ENCODE measurements at places on chromosomes 12 and 14.

DNA sequence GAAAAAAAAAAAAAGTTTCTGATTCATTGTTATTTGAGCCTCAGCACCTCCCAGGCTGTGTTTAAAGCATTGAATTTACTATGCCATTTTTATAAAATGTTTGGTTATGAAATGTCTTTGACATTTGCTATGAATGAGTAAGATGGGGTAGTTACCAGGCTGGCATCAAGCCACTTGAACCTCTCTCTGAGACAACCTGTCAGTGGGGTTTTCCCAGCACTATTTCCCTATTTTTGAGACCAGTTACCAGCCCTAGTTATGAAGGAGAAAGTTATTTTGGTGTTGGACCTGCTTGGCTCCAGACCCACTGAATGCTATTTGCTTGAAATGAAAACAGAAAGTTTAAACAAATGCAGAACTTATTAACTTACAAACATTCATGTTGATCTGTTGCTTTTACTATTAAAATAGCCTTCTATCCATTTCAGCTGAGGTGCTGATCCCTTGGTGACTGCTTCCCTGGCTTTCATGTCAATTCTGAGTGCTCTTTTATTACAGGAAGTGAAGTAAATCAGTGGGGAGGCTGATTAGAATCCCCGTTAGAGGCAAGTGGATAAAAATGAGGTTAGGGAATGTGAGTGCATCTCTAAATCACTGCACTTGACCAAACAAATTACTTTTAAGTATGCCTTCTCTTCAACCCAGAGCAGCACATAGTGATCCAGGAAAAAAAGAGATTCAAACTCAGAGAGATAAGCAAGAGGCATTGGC is 37.8 kb downstream of the LLPH start:
- DNase-seq: no peak

GRCh38 chr14:61524936-61525292 is 170.4 kb upstream of the HIF1A start:
- DNase-seq: no peak

DNA sequence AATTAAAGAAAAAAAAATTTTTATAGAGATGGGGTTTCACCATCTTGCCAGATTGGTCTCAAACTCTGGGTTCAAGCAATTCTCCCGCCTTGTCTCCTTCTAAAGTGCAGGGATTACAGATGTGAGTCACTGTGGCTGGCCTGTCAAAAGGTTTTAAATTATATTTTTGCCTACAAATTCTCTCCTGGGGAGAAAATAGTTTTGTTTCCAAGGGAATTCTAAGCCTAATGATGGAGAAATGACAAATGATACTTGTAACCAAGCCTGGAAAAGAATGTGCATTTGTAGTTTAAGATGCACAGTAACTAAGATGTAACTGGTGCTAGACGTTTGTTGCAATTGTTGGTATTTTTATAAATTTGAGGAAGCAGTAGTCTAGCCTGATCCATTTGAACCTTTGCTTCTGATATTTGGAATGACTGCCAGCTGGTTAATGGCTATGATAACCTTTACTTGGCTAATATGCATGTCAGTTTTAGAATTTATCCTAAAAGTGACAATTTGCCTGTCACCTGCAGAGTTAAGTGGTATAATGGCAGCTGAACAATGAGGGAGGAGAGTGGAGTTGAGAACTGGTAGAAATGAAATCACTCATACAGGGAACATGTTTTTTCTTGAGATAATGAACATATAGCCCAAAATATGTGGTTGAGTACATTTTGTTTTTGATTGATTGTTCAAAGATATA is 148.0 kb downstream of the FUT8 start:
- no peak for DNase-seq

DNA sequence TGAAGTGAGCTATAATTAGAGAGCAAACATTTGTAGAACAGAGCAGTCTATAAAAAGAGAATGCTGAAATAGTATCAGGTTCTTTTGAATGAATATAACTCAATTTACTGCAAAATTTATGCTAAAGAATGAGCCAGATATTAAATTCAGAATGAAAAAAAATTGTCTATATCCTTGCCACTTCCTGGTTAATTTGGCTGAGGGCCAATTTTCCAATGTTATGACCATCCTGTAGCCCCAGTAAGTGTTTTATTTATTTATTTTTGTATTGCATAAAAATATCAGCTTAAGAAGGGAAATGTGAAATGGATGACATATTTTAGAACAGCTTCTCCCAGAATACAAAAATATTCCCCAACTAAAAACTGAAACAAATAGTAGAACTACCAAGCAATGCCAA is 263.4 kb downstream of the SOX5 start:
- no peak for DNase-seq

- DNase-seq: no peak
These were observed 11.3 kb downstream of the SOCS2 start for GRCh38 chr12:93583627-93584392.

- DNase-seq: no peak
These were observed 61.3 kb upstream of the DDHD1 start for GRCh38 chr14:53214384-53214783.

GRCh38 chr12:91364471-91365184 is 182.0 kb upstream of the DCN start:
- DNase-seq: no peak

DNA sequence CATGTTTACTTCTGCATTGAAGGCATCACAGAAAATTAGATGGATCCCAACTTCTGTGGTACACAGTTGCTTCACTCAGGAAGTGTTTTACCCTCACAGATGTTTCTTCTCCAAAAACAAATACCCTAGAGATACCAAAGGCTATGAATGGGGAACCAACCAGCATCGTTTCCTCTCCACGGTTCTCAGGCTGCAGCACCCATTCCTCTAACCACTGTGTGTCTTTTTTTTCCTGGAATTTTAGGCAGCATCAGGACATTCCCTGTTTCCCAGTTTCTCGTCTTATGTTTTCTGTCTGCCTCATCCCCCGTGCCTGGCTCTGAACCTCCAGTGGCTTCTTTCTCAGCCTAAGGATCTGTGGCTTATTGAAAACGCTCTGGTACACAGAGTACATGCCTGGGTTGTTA is 72.0 kb upstream of the TBX5 start:
- no peak for DNase-seq

GRCh38 chr14:58198086-58198485 is 1.9 kb upstream of the ACTR10 start:
- no peak for DNase-seq

DNA sequence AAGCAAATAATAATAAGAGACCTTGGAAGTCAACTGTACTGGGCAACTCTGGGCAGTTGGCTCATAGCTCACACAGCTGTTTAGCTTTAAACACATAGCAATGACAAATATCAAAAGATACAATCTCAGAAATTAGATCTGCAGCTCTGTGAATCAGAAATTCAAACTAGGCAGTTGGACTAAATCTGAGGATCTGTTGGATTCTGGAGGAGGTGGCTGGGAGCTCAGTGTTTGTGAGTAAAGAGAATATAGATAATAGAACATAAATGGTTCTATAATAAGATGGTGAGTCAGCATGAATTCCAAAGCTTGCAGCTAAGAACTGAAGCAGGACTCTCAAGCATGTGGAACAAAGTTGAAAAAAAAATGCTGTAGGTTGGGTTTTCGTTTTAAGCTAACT is 1949.4 kb upstream of the SEL1L start:
- no peak for DNase-seq

DNA sequence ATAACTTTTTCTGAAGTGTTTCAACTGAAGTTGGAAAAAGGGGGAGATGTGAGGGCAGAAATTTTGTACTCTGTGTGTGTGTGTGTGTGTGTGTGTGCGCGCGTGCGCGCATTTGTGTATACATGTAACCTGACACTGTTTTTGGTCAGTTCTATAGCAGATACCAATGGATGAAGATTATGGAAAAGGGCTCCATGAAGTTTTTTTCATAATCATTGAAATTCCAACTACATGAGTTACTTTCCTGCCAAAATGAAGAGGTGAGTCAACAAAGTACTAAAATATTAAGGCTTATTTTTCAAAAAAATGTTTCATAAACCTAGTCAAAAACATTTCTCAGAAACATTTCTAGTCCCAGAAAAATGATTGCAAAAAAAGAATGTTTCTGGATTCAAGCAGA is 25.7 kb upstream of the CERS5 start:
- no peak for DNase-seq

GRCh38 chr14:81234278-81234677 is 13.5 kb upstream of the GTF2A1 start:
- no peak for DNase-seq

GRCh38 chr14:54337314-54337713 is 59.5 kb upstream of the CDKN3 start:
- DNase-seq: no peak

DNA sequence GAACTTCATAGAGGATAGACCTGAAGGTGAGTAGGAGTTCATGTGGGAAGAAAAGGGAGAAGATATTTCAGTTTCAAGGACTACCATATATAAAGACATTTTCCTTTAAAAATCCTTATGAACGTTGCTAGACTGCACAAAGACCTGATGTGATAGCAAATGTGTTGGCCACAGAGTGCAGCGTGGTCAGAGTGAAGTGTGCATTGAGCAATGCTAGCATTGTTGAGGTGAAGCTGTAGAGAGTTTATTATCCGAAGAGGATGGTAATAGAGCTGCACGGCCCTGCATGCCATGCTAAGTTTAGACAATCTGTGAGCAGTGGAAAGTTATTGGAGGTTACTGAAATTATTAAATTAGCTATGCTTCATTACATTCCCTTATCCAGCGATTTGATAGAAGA is 413.0 kb downstream of the CCDC91 start:
- DNase-seq: no peak

GRCh38 chr14:100771121-100771800 is 44.6 kb downstream of the DLK1 start:
- no peak for DNase-seq

DNA sequence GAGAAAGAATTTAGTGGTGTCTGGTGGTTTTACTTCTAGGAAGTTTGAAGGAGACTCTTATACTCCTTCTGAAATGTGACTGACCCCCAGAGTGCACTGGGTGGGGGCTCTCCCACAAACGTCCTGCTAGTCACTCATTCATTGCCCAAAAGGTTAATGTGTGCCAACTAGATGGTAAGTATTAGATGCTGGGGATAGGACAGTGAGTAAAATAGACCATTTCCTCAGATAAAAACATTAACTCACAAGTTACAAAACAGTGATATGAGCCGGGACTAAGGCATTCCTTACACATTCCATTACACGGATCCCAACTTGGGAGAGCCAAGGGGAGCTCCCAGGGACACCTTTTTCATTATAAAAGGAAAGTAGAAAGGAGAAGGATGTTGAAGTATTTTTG is 185.1 kb downstream of the ATXN7L3B start:
- no peak for DNase-seq

GRCh38 chr14:30580616-30581282 is 21.8 kb downstream of the G2E3 start:
- no peak for DNase-seq

- DNase-seq: no peak
These were observed 164.8 kb upstream of the NRXN3 start for GRCh38 chr14:78005325-78005724.

GRCh38 chr12:121781484-121781997 is 11.9 kb downstream of the RHOF start:
- peak; percentile 23 for DNase-seq

DNA sequence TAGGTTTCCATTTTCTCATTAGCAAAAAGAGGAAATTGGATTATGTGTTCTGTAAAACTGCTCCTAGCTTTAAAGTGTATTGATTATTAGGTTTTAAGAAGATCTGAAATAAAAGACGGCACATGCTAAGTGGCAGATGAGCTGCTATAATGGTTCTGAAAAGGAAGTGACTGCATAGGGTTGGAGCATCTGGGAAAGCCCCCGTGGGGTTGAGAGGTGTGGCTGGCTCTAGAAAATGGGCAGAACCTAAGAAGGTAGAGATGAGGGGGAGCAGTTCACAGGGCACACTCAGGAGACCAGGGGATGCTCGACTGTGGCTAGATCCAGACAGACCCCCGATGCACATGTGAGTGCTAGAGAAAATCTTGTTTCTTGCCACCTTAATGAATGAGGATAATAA is 1.9 kb downstream of the IFNG-AS1 start:
- DNase-seq: no peak

DNA sequence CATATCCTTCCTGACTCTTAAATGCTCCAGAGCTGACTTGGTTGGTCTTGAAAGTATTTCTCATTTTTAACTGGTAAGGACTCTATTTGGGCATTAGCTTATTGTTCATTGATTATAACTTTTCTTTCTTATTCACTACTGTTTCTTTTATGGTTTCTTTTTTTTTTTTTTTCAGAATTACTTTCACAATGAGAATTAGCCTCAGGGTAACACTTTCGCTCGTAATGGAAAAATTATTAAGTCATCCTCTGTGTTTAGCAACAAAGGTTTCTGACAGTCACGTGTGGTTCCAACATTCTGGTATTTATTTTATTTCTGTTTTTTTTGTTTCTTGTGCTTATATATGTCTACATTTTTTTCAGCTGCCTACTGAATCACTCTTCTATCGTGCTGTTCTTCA is 80.0 kb downstream of the METTL25 start:
- DNase-seq: no peak

DNA sequence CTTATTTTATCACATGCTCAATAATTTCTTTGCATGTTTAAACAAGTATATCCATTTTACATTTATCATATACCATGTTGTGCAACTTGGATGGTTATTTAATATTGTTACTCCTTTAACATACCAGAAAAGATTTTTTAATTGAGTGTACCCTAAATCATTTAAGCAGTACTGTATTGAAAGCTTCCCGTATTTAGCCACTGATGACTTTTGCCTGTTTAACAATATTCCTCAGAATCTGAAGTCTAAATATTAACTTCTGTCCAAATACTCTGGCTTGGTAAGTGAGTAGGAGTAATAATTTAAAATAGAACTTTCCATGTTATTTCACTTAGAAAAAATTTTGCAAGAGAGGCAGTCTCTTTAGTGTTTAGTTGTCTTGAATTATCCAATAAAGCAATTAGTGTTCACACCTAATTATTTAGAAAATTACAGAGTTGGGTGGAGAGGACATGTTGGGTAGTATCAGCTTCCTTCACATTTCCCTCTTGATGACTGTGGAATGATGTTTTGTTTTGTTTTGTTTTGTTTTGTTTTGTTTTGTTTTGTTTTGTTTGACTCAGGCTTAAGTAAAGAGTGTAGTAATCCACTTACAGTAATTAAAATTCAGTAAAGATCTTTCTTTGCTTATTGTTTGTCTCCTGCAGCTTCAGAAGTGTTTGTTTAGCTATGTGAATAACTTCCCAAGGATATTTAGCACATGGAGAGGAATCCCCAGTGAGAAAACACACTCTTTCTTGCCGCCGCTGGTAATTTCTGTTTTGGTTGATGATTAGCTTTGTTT is 59.5 kb downstream of the DAAM1 start:
- no peak for DNase-seq

Measured in NCI-H187 (cell line).